ENCODE measurements at places on chromosomes 2 and 18.

DNA sequence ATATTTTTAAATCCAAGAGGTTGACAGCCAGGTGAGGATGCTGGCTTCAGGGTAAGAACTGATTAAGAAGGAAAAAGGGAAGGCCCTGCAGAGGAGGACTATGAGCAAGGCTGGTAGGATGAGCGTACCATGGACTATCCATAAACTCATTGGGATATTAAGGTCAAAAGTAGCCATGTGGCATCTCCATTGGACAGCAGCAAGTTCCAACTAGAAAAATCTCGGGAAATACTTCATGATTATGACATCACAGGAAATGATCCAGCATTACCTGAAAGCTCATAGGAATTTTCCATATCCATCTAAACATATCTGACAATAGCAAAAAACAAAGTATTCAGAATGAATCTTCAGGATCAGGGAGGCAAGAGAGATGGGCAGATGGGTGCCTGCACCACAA, 34.2 kb downstream of the TGFA start:
- DNase-seq, result no peak

DNA sequence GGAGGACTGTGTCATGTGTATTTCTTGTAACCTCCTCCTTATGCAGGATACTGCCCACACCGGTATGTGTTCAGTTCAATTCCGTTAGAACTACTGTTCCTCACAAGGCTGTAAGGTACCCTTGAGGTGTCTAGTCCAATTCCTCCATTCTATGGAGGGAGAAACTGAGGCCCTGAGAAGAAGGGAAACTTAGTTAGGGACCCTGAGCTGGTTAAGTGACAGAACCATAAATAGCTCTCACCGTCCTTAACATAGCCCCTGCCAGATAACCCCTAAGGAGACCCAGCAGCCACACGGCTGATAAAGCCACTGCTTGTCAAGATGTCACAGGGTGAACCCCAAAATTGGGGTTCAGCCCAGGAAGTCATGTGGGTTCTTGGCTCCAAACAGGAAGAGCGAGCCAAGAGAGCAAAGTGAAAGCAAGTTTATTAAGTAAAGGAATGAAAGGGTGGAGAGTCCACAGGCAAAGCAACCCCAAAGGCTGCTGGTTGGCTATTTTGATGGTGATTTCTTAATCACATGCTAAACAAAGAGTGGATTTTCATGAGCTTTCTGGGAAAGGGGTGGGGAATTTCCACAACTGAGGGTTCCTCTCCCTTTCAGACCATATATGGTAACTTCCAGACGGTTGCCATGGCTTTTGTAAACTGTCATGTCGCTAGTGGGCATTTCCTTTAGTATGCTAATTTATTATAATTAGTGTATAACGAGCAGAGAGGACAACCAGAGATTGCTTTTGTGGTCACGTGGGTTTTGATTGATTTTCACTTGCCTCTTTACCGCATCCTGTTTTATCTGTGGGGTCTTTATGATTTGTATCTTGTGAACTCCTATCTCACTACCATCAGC, 83.4 kb upstream of the RTN4 start:
- DNase-seq, result peak; percentile 96

GRCh38 chr2:233082931-233083755, 23.0 kb downstream of the INPP5D start:
- DNase-seq, result no peak

- DNase-seq, result peak; percentile 74
Measured at GRCh38 chr18:54444319-54444914, 86.7 kb downstream of the C18orf54 start.

GRCh38 chr2:161912154-161912553, 161.9 kb downstream of the DPP4 start:
- DNase-seq, result no peak

DNA sequence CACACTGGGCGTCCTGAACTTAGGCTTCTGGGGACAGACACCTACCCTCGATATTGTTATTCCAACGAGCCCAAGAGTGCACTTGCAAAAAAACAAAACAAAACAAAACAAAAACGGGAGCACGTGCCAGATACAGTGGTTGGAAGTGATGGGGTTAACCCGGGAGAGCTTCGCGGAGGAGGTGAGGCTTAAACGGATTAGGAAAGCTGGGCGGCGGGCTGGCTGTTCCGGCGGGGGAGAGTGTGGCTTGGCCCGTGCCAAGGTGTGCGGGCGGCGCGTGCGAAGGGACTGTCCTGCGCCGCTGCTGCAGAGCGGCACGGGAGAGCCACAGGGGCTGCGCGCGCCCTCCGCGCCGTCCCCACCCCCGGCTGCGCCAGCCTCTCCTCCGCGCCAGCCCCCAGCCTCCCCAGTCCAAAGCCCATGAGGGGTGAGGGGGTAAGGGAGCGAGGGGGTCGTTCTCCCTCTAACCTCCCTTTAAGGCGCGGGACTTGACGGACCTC, 1.5 kb upstream of the SLC30A3 start:
- no peak for DNase-seq

GRCh38 chr2:72423756-72424155, 276.1 kb upstream of the CYP26B1 start:
- DNase-seq, result no peak

DNA sequence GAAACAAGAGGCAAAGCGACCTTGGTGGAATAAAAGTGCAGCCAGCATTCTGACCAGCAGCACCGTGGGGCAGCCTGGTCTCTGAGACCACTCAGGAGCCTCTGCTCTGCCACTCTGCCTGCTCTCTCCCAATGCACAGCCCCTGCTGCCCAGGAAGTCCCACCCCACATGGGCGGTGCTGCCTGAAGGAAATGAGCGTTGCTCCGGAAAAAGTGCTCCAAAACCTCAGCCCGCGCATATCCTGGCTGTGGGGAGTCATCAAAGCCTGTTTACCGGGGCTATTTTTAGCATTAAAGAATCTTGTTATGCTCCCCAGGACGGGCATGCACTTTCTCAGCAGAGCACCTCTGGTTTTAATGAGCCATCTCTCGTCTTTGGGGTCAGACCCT, 54.5 kb downstream of the EPAS1 start:
- no peak for DNase-seq
